CD4-positive, alpha-beta T cell treated with Interleukin-2 at 100 ng/mL for 4 hours (primary cell): ENCODE measurements at places on chromosomes 6 and 20.

DNA sequence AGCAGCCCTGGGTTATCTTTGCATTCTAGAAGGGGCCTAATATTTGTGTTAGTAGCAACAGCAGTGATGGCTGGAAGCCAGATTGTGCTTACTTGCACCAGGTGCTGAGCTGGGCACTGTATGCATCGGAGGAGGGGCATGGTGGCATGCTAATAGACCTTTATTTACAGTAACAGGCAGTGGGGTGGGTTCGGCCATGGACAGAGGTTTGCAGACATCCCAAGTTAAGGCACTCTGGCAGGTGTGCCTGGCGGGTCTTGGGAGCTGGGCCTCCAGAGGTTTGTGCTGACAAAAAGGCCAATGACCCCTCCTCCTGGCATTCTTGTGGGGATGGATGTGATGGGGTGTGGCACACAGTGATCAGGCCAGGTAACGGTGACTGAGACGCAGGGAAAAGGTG lies 39.0 kb upstream of the CD93 start:
- DNase-seq: no peak

DNA sequence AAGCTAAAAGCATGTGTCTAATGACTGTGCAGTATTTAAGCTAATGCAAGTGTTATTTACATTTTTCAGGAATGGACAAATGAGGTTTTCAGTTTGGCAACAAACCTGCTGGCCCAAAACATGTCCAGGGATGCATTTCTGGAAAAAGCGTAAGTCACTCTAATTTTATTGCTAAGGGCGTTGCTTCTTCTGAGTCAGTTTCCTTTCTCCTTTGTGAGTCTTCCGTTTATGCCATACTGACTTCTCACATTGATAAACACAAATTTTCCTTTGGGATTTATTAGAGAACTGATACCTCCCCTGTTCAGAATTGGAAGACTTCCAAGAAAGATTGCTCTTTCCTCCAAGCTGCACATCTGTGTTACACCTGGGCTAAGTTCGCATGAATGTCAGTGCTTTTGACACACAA lies 422.9 kb upstream of the PLCB4 start:
- no peak for DNase-seq

DNA sequence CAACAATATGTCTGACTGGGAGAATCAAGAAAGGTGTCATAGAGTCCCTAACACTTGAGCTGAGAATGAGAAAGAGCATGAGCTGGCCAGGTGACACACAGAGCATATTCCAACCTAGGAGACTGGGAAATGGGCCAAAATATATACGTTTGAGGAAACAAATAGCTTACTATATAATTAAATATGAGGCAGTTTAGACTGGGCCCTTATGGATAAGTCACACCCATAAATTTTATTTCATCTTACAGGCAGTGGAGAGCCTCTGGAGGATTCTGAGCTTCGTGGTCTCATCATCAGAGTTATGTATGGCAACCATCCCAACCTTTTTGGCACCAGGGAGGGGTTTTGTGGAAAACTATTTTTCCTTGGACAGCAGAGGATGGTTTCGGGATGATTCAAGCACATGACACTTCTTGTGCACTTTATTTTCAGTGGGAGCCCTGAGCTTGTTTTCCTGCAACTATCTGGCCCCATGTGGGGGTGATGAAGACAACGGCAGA lies 12.9 kb upstream of the NQO2 start:
- DNase-seq: no peak

GRCh38 chr6:36671687-36672375 lies 6.7 kb upstream of the CDKN1A start:
- DNase-seq: no peak

- DNase-seq: no peak
Measured at GRCh38 chr6:66128243-66128642, 421.2 kb upstream of the EYS start.

- no peak for DNase-seq
Measured at GRCh38 chr20:51752343-51752951, 15.7 kb downstream of the ATP9A start.

DNA sequence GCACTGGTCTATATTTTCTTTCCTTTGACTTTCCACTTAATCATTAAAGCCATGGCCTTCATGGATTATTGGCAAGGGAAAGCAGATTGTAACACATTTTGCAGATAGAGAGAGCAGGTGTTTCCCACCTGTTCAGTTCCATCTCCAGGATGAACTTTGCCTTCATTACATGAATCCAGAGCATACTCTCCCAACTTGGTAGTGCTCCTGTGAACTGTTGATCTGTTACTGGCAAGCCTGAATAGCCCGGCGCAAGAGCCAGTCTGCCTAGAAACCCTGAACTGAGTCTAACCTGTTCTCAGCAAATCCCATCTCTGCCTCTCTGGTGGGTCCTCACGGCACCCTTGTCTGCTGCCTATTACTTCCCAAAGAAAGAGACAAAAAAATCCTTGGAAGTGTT lies 210.3 kb downstream of the PLCB1 start:
- no peak for DNase-seq

DNA sequence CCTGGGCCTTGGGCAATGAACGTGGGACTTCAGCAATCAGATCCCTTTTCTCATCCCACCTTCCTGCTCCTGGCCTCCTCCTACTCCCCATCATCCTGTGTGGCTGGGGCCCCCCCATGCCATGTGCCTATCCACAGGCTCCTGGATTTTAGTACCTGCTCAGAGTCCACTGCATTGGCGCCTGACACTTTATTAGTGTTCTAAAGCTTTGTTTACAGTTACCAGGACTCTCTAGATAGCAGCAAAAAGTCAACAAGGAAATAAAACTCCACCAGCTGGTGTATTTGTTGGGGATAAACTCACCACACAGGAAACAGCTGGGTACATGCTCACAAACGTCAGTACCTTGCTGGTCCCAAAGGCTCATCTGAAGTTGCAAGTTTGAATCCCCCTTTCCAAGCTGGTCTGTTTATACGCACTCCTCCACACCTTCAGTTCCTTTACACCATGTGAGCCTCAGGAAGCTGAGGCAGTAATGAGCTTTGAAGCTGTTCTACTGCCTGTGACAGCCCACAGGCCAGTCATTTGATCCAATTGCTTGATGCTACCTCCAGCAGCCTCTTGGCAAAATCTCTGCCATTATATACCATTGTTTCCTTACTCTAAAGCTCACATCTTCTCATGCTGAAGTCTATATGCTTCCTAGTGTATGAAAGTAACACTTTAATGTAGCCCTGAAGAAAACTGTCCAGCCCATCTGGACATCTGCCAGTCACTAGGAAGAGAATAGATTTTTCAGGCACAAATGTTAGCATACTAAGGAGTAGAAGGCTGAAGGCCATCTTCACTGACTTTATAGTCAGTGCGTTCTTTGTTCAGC lies 76.6 kb downstream of the ANKEF1 start:
- no peak for DNase-seq

DNA sequence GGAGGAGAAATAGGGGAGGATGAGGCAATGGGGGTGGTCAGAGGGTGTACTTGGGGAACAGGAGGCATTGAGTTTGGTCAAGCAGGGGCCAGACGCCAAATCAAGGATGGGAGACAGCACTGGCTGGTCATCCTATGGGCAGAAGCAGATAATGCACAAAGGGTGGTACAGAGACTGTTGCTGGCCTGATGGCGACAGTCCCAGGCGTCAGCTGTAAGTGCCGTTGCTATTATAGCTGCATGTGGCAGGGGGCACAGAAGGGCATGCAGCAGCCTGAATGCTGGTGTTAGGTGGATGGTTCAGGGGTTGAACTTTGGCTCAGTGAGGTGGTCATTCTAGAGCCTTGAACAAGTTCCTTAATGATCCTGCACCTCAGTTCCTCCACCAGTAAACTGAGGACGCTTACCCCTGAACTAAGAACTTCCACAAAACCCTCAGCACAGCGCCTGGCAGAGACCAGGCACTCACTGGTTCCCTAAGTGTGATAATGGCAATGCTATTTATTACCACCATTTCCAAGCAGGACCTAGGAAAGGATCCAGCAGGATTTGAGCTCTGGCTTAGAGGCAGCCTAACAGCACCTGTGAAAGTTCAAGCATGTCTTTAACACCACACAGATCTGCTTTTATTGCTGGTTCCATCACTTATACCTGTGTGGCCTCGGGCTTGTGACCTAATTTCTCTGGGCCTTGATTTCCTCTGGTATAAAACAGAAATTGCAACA lies 162.7 kb downstream of the INSM1 start:
- DNase-seq: no peak

- DNase-seq: no peak
Measured at GRCh38 chr20:20009784-20010253, 7.3 kb upstream of the NAA20 start.

DNA sequence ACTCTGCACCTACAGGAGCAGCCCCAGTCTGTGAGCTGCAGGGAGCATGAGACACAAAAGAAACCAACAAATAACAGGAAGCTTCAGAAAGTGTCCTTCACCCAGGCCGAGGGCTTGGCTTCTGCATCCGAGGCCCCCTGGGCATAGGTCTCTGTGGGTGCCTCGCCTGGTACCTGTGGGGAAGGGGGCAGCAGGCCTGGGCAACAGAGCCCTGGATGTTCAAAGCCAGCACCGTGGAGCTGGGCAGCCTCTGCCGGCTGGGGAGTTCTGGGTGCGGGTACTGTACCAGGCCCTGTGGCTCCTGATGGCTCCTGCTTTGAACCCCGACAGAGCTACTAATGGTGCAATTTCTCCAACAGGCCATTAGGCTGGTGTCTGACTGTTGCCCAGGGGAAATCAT lies 55.7 kb downstream of the TMEM242 start:
- no peak for DNase-seq

DNA sequence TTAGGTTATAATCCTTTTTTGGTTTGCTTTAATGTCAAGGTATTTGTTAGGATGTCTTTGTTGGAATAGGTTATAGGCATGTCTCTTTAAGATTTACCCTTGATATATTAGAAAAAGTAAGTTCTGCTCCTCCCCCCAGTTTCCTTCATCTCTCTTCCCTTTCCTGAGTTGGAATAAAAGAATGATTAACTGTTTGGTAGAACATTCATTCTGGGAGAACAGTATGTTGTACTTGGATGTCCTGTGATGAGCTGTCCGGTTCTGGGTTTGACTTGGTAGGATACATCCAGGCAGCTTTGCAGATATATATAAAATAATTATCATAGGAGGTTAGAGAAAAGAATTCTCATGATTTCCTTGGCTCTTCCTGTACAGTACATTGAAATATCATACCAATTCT lies 199.6 kb upstream of the RREB1 start:
- DNase-seq: no peak

DNA sequence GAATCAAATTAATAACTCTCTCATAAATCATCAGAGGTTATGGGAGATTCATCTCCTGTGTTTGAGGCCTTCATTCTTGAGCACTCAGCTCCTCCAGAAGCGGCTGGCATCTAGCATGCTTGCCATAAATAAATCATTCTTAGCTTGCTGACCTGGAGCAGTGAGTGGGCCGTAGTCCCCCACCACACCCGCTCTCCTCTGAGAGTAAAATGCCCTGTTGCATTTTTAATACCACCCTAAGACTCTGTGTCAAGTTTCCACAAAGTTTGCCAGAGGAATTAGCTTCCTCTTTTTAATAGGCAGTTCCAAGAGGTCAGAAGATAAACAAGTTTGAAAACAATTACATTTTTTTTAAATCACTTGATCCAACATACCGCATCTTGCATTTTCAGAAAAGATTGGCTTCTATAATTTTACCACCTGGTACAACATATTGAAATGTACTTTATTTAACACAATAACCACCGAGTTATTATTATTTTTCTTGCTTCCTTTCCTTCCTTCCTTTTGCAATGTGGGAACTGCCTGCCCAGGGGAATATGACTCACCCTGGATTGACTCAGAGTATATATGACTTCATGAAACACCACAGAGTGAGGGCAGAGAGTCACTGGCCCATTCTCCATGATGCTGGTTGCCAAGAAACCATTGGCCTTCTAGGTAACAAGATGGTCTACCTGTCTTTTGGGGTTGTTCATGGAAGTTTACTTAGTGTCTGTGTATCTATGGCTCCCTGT lies 29.4 kb upstream of the CLIC5 start:
- DNase-seq: peak; percentile 15

- DNase-seq: no peak
Measured at GRCh38 chr6:22141241-22141745, 155.5 kb downstream of the PRL start.

DNA sequence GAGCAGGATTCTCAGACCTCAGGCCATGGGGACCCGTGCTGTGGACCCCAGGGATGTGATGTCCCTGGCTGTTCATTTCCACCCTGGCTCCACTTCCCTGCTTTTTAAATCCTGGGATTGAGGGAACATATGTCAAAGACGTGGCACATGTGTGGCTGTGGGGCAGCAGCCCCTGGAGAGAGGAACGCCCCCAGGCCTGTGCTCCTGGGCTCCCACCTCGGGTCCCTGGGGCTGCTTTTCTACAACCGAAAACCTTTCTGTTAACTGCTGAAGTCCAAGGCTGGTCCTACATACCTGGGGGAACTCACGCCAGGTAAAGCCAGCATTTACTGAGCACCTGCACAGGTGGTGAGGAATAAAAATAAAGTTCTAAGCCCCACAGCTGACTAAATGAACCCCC lies 102.3 kb upstream of the FRMD1 start:
- DNase-seq: no peak

DNA sequence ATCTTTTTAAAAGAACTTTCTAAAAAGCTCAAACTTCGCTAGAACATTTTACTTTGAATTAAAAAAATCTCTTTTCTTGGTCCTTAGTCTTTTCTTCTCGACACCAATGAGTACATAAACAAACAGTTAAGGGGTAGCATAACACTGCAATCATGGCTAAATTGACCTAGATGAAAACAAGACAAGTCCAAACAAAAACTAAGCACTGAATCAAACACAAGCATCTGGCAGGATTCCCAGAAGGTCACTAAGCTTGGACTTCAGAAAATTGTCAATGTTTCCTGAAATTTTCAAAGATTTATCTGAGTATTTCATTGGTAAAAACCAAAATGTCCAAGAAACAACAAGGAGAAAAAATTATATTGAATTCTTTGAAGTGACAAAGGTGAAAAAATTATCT lies 5.0 kb downstream of the COL21A1 start:
- DNase-seq: no peak

DNA sequence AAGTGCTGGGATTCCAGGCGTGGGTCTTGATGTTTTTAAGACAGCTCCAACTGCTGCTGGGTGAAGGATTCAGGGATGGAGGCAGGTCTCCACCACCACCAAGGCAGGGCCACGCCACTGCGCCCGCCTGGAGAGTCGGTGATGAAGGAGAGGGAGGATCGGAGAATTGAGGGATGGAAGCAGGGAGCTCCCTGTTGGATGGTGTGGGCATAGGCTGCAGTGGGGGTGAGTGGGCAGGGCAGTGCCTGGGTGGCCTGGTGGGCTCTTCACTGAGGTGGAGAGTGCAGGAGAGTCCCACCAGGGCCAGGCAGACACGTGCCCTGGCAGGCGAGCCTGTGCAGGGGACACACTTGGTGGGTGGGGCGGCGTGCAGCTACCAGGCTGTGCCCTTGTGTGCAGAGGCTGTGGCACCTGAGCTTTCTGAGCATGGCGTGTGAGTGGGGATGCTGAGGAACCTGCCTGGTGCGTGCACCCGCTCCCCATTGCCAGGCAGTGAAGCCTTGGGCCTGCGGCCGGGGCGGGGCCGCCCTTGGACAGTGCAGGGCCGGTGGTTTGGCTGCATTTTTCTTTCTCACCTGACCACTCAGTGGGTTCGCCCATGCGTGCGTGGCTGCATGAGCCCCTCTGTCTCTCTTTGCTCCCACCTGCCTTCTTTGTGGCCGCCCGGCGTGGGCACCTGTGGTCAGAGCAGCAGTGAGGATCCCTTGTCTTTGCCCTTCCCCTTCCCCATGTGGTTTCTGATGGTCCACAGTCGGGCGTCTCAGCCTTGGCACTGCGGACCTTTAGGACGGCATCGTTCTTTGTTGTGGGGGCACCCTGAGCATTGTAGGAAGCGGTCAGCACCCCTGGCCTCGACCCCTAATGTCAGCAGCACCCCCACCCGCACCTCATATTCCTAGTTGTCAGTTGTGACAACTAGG lies 11.3 kb downstream of the RBM38 start:
- DNase-seq: no peak

GRCh38 chr6:17831135-17831534 lies 124.4 kb upstream of the NUP153 start:
- DNase-seq: no peak
